ENCODE measurements at places on chromosomes 5 and 9. TPM values are rescaled to one million over a fixed set of nuclear protein-coding genes. Genes with fewer than 3 reads are reported as not detected.

RLN1 gene
- 1.5 TPM for total RNA-seq

MYOT gene
- not detected for total RNA-seq

ZMYND19 gene
- 34.4 TPM for total RNA-seq

PTGER4 gene
- total RNA-seq: not detected

CCL27 gene
- 0.67 TPM for total RNA-seq

LRRC19 gene
- not detected for total RNA-seq

NR5A1 gene
- 1.0 TPM for total RNA-seq

PCDHB11 gene
- total RNA-seq: 4.0 TPM

FAM240B gene
- not detected for total RNA-seq

N4BP3 gene
- 12.8 TPM for total RNA-seq

NUP214 gene
- 37.6 TPM for total RNA-seq

PCDHB14 gene
- total RNA-seq: 7.4 TPM

- peak; percentile 94 for DNase-seq
Measured at GRCh38 chr9:84271531-84271900, 69.0 kb downstream of the SLC28A3 start.

DNA sequence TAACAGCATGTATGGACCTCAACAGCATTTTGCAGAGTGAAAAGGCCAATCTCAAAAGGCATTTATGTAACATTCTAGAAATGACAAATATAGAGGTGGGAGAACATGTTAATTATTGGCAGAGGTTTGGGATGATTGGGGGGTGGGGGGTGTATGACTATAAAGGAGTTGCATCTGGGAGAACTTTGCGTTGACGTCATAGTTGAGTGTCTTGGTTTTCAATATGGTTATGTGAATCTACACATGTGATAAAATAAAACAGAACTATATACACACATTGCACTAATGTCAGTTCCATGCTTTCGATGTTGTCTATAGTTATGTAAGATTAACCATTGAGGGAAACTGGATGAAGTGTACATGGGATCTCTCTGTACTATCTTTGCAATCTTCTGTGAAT is 139.1 kb downstream of the SV2C start:
- DNase-seq: no peak

GRCh38 chr5:2575871-2576270 is 175.6 kb downstream of the IRX2 start:
- no peak for DNase-seq

GRCh38 chr9:133602277-133602676 is 6.9 kb downstream of the FAM163B start:
- DNase-seq: no peak

- no peak for DNase-seq
Measured at GRCh38 chr5:115530426-115530825, 14.1 kb downstream of the FEM1C start.

DNA sequence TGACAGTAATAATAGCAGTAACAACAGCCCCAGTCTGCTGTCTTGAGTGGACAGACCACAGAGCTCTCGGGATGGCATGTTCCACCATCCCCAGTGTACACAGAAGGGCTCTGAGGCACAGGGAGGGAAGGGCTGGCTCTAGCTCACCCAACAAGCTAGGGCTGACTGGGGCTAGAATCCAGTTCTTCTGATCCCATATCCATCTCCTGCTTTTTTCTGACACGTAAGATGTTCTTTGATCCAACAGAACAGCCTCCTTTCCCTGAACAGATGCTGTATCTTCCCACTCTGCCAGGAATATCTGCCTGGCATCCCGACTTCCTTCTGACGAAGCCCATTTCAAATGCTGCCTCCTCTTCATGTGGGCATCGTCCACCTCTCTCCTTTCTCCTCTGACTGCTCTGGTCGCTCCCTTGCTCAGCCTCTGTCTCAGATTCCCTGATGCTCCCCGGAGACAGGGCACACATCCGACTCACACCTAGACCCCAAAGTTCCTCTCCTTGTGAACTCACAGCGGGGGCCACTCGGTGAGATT is 43.6 kb upstream of the CLK4 start:
- DNase-seq: no peak

- no peak for DNase-seq
Measured at GRCh38 chr9:83629433-83630104, 6.6 kb downstream of the IDNK start.

DNA sequence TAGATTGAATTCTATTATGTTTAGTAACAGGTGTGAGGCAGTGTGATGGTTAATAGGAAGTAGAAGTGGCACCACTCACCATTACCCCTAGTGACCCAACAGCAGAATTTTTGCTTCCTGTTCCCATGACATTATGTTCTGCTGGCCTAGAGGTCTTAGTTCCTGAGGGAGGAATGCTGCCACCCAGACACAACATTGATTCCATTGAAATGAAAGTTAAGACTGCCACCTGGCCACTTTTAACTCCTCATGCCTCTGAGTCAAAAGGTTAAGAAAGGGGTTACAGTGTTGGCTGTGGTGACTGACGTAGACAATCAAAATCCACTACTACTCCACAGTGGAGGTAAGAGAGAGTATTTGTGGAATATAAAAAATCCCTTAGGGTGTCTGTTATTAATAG is 218.9 kb upstream of the NMUR2 start:
- no peak for DNase-seq

- DNase-seq: no peak
Measured at GRCh38 chr5:155434681-155435080, 421.1 kb downstream of the KIF4B start.

- no peak for DNase-seq
Measured at GRCh38 chr9:70470050-70471015, 55.9 kb upstream of the KLF9 start.

DNA sequence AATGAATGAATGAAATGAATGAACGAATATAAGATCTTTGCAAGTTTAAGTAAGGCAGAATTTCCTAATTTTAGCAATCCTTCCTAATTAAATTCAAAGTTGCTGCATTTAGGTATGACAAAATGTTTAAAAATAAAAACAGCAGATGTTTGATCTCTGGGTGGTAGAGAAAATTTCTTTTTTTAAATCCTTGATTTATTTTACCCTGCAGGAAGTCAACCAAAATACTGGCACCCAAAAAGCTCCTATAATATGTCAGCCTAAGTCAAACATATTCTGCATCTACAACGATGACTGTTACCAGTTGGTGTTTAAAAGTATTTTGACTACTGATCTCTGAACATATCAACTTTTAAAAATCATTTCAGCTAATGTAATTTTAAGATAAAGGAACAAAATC is 58.4 kb downstream of the TTC39B start:
- DNase-seq: no peak

DNA sequence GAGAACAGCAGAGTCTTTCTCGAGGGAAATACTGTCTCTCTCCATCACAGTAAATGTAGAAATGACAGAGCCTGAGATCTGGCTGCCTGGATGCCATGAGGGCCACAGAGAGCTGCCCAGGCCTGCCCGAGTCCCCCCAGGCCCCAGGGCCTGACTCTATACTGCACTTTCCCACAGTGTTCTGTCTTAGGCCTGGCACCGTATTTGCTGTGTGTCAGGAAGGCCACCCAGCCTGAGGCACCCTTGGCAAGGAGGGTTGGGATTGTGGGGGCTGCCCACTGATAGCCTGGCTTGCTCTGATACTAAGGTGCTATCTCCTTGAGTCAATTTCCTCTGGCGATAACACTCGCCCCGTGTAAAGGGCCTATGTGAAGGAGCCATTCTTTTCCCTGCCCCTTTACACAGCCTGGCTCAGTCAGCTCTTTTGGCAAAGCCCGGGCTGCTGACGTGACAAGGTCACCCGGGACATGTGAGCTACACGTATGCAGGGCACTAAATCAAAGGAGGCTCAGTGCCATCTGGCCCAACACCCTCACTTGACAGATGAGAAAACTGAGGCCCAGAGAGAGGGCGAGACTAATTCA is 630.1 kb upstream of the KLF4 start:
- DNase-seq: no peak

GRCh38 chr9:126480813-126481212 is 132.9 kb upstream of the LMX1B start:
- DNase-seq: no peak

DNA sequence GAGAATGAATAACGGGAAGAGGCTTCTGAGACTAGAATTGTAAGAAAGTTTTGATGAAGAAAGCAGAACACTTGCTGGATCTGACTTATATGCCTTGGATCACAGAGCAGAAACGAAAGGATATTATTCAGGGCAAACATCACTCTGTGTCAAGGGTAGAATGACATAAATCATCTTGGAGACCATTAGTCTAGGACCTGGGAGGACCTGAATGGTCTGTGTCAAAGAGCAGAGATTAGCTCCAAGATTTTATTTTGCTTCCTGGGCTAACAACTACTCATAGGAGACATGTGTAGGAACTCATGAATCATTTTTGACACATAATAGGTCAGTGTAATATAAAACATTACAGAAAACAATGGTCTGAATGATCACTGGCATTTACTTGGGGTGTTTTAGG is 417.9 kb downstream of the SLCO4C1 start:
- DNase-seq: no peak

DNA sequence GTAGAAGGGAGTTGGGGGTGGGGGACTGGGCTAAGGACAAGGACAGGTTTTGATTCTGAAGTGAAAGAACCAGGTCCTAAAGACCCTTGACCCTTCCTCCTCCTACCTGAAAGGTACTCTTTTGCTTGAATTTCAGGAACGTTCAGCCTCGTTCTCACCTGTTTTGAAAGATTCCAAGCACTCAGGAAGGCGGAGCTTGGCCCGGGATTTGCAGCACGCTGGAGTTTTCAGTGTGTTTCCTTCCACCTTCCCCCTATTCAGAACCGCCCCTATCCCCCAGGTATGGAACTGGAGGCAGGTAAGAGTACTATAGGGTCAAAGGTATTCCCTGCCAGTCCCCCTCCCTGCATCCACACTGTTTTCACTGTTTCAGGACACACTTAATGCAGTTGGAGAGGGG is 7.1 kb downstream of the EGR1 start:
- DNase-seq: no peak

DNA sequence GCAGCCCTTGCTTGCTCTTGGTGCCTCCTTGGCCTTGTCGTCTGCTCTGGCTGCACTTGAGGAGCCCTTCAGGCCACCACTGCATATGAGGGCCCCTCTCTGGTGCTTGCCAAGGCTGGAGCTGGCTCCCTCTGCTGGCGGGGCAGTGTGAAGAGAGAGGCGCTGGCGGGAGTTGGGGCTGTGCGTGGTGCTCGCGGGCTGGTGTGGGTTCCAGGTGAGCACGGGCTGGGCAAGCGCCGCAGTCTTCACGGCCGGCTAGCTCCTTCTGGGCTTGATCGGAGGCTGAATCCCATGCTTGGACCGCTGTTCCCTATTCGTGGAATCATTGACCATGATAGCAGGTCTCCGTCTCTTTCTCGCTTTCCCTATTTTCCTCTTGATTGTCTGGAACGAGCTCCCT is 56.5 kb downstream of the XRCC4 start:
- no peak for DNase-seq

DNA sequence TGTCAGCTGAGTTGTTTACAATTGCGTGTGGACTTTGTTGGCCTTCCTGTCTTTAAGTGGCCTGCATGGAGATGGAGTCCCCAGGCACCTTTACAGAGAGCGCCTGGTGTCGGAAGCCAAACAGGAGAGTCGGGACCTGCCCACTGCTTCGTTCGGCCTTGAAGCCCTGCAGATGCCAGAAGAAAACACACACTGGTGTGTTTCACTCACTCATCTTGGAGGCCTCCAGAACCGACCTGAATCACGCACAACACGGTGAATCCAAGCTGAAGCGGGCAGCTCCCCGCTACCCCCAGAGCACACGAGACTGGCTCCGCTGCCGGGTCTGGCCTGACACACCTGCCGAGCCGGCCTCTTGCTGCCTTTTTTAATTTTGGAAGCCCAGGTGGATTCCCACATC is 419.4 kb upstream of the IRX4 start:
- no peak for DNase-seq

DNA sequence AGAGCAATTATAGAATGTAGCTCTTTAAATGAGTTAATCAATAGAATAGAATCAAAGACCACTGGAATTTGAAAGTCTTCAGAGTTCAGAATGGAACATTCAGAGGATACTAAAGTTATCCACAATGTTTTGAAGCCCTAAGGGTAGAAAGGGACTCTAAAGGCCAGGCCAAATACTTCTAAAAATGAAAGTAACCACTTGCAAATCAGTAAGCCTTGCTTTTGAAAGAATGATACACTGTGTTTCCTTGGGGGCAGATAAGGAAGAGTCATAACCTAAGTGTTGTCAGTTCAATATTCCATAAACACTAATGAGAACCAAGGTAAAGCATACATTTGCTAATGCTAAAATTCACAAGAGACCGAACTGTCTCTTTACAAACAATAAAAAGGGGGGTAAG is 813.5 kb downstream of the PTPRD start:
- DNase-seq: no peak

DNA sequence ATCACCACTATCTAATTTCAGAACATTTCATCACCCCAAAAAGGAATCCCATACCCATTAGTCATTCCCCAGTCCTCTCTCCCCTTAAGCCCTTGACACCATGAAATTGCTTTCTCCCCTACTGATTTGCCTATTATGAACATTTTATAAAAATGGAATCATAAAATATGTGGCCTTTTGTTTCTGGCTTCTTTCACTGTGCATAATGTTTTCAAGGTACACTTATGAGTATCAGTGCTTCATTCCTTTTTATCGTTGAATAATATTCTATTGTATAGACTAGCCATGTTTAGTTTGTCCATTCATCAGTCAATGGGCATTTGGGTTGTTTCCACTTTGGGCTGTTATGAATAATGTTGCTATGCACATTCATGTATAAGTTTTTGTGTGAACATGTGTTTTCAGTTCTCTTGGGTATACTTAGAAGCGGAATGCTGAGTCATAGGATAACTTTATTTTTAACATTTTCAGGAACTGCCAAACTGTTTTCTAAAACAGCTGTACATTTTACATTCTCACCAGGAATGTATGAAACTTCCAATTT is 40.4 kb upstream of the FGF1 start:
- DNase-seq: no peak

GRCh38 chr5:72202331-72202825 is 95.1 kb downstream of the MAP1B start:
- DNase-seq: no peak

DNA sequence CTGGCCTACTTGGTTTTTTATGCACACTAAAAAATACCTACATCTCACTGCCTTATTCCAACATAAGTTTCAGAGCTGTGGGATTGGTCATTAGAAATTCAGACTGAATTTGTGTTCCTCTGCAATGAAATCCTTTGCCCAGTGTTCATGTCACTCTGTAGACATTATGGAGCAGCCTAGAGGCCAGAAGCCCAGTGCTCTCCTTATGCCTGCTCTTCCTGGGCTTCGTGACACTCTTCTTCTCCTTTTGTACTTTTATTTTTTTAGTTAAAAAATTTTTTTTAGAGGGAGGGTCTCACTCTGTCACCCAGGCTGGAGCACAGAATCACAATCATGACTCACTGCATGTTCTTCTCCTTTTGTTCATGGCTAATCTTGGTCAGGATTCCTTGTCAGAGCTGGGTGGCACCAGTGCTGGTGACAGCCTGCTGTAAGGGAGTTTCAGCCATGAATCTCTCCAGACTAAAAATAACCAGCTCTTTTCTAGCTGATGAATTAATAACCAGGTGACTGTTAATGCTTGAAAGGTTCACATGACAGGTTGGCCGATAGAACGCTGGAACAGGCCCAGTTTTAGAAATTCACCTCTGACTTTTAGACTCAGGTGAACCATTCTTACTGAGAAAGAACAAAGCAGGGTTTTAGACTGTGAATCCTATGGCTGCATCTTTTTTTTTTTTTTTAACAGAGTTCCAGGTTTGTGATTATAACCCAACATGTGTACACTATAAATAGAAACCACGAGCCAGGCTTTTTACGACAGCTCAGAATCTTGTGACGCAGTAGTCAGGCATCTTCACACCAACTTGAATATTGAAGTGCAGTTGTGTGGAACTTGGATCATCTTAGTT is 34.1 kb upstream of the C5orf47 start:
- DNase-seq: no peak

Data from neural progenitor cell (in vitro differentiated cells).